Smooth muscle cell of the brain vasculature (primary cell): ENCODE measurements at places on chromosomes 12 and 14.

- DNase-seq: no peak
Observed at GRCh38 chr12:33752854-33753253, 269.4 kb upstream of the ALG10 start.

DNA sequence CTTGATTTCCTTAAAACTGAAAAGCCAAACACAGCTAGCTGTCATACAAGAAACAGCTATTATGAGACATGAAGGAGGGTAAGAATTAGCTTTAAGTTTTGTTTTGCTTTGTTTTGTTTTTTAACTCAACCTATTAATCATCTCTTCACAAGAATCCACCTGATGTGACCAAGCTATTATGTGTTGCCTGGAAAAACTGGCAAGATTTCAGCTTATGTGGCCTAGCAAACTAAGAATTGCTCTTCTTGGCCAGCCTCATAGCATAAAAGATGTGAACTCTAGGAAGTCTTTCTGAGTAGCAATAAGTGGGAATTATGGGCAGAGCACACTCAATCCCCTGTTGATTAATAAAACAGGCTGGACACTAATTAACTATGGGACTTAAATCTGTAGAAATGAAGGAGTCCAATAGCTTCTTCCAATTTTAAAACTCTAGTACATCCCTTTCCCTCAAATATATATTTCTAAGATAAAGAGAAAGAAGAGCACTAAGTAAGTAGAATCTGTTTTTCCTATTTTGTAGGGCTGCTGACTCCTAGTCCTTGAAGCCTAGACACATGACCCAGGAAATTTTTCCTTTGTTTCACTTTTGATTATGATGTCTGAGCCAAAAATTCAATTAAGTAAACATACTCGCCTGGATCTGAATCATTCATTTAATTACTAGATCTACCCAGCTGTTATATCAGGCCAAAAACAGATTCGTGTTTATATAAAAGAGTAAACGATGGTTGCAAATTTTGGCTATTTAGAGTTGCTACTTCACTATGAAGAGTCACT, 75.7 kb downstream of the GTF2A1 start:
- no peak for DNase-seq

GRCh38 chr12:47717443-47718193, 7.7 kb downstream of the ENDOU start:
- DNase-seq: peak; percentile 75

DNA sequence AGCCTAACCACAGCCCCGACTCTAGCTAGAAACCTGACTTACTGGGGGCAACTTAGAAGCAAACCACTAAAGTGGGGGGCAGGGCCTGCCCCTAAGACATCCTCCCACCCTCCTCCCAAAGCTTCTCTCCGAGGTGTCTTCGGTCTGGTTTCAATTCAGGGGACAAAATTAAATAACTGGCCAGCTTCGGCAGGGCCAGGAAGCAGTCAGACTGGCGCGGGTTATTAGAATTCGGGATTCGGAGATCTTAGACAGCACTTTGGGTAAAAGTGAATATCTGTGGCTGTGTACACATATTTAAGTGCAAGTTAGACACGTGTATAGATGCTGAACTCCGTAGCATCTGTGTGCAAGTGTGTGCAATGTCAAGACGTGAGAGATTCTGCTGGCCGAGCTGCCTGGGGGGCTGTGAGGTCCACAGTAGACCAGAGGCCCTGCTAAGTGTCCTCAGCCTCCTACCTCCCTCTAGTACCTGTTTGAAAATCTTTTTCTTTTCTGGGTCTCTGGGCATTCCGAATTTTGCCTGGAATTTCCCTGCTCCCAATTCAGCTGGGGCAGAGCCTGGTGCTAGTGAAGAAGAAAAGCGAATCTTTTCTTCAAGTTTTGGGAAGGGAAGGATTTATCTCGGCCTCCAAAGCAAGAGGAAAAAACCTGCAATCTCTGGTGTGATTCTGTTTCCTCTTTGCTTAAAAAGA, 4.0 kb upstream of the HOXC10 start:
- DNase-seq: no peak

GRCh38 chr12:45762185-45763110, 32.9 kb downstream of the ARID2 start:
- peak; percentile 20 for DNase-seq

GRCh38 chr12:18217966-18218365, 43.4 kb upstream of the PIK3C2G start:
- no peak for DNase-seq

DNA sequence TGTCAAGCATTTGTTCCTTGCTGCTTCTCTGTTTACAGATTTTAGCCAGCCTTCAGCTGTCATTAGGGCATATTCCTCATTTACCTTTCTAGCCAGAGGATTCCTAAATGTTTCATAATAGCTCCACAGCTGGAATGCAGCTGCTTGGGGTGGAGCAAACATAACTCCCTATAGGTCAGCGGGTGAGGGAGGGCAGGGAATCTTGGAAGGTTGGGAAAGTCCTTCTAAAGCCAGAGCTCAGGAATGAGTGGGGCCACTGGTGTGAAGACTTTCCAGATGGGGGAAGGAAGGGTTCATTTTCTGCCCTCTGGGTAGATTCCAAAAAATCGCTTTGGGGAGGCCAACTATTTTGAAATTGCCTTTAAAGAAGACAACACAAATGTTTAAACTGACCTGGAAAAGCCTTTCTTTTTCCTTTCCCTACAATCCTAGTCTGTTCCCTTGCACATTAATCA, 16.3 kb upstream of the IRF2BPL start:
- no peak for DNase-seq
